ENCODE measurements at places on chromosomes 1 and 21. TPM values are rescaled to one million over a fixed set of nuclear protein-coding genes. Genes with fewer than 3 reads are reported as not detected.

CLCA1 gene
- total RNA-seq: not detected

HES3 gene
- total RNA-seq: not detected

TSPAN1 gene
- total RNA-seq: 0.74 TPM

RHOC gene
- 26.3 TPM for total RNA-seq

LCE3E gene
- not detected for total RNA-seq

RPE65 gene
- total RNA-seq: under 0.01 TPM

RASSF5 gene
- 0.98 TPM for total RNA-seq
